Naive thymus-derived CD8-positive, alpha-beta T cell (primary cell): ENCODE measurements at places on chromosomes 13 and 19. TPM values are rescaled to one million over a fixed set of nuclear protein-coding genes. Genes with fewer than 3 reads are reported as not detected.
A peak's percentile ranks its signal among the peaks of the same experiment; 100 is the strongest.

The LILRB3 gene
- total RNA-seq = 0.62 TPM

The SEMA6B gene
- total RNA-seq = 0.60 TPM

The ZNF324 gene
- total RNA-seq = 28.0 TPM

DNA sequence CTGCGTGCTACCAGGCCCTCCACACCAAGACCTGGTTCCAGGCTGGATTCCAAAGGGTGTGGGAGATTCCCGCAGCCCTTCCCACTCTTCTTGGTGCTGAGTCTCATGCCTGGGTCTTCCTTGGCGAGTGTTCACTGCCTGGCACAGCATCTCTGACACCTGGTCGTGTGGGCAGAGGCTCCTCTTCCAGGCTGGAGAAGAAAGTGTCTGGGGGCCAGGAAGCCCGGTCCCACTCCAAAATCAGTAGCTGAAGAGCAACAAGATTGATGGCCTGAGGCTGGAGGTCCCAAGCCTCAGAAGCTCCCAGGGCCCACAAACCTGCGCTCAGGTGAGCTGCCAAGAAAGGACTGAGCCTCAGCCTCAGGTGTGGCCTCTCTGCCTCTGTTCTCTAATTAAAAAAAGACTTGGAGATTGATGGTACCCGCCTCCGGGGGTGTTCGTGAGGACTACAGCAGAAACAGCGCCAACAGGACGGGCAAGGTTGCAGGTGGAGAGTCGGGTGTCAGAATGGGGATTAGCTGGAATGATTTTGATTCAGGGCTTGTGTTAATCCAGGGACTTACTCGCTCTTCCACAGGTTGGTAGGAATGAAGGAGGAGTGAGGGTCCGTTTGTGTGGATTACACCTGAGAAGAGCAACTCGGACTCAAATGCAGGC is 217.5 kb downstream of the TEX29 start:
- H3K27ac ChIP-seq = no peak overlapping the region
- H3K4me1 ChIP-seq = peaks cover 5% of the 10 kb centered on the region
- H3K27me3 ChIP-seq = peaks cover 68% of the 10 kb centered on the region
- H3K36me3 ChIP-seq = no peaks in the 10 kb centered on the region

DNA sequence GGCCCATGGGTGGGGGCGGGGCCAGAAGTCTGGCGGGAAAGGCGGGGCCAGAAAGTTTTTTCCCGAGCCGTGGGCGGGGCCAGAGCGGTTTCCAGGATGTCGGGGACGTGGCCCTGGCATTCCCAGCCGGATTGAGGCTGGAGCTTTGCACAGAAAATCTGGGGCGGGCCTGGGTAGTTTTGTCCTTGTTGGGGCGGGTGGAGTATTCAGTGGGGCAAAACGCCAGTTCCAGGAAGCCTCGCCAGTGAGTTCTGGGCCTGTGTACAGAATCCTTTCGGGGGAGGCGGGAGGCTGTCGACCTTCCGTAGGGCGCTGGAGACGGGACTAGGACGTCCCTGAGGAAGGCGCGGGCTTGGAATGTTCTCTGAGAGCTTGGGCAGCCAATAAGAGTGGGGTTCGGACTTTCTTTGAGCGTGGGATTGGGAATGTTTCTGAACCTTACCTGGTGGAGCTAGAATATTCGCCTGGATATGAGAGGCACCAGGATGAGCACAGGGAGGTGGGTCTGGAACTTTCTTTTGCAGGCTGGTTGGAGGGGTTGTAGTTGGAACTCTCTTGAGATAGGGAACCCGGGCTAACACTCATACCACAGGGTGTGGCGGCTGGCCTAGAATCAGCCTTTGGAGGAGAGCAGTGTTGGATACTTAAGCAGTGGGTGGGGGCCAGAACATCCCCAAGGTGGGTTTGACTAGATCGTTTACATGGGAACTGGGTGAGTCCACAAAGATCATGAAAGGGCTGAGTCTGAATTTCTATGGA is 1.3 kb downstream of the CCDC9 start:
- DNase-seq = no peak
- H3K27me3 ChIP-seq = no peaks in the 10 kb centered on the region
- peaks cover 38% of the 10 kb centered on the region for H3K4me1 ChIP-seq
- H3K4me3 ChIP-seq = peak overlapping the region; percentile 93
- H3K27ac ChIP-seq = peak overlapping the region; percentile 99

- DNase-seq = no peak
- H3K27me3 ChIP-seq = no peaks in the 10 kb centered on the region
- peaks cover 4% of the 10 kb centered on the region for H3K4me1 ChIP-seq
- no peaks in the 10 kb centered on the region for H3K36me3 ChIP-seq
Measured at GRCh38 chr13:51919531-51919930, 57.8 kb downstream of the CCDC70 start.

GRCh38 chr13:75704194-75704926 is 68.2 kb downstream of the LMO7 start:
- peaks cover 9% of the 10 kb centered on the region for H3K4me1 ChIP-seq
- no peak overlapping the region for H3K27ac ChIP-seq
- no peaks in the 10 kb centered on the region for H3K36me3 ChIP-seq
- H3K4me3 ChIP-seq = no peak overlapping the region

DNA sequence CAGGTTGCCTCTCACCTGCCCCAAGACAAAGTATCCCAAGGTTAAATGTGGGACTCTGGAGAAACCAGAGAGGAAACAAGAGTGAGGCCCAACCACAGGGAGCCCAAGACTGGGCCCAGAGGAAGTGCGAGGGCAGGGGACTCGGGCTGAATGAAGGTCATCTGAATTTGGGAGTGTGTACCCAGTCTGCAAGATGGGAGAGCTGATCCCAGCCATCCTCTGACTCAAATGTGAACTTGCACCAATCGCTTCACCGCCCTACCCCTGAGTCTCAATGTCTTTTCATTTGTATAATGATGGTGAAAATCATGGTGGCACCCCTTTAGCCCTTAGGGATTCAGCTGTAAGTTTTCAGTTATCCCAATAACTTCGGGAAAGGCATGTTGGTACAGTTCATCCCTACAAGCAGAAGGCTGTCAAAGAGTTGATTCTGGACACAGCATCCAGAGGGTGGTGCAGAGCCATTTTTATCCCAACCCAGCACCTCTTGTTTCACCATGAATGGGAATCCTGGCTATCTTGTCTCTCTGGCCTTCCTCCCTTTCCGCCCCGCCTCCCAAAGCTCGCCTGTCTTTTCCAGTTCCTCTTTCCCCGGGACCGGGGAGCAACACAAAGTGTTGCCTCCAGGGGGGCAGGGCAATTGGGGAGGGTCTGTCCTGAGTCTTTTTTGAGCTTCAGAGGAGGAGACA is 123.4 kb downstream of the NUFIP1 start:
- no peak overlapping the region for H3K27ac ChIP-seq
- no peak overlapping the region for H3K4me3 ChIP-seq
- H3K4me1 ChIP-seq = no peaks in the 10 kb centered on the region
